Activated T-cell treated with anti-CD3 and anti-CD28 coated beads, Interleukin-2, amount 50 U/mL, for 72 hours (primary cell): ENCODE measurements at places on chromosomes 16 and 17. TPM values are rescaled to one million over a fixed set of nuclear protein-coding genes. Genes with fewer than 3 reads are reported as not detected.

Gene LRRC36
- total RNA-seq = 3.1 TPM

Gene APOBR
- total RNA-seq = 3.2 TPM

Gene C16orf96
- 0.55 TPM for total RNA-seq

Gene ABCC11
- 0.17 TPM for total RNA-seq

Gene SSH2
- total RNA-seq = 41.4 TPM

DNA sequence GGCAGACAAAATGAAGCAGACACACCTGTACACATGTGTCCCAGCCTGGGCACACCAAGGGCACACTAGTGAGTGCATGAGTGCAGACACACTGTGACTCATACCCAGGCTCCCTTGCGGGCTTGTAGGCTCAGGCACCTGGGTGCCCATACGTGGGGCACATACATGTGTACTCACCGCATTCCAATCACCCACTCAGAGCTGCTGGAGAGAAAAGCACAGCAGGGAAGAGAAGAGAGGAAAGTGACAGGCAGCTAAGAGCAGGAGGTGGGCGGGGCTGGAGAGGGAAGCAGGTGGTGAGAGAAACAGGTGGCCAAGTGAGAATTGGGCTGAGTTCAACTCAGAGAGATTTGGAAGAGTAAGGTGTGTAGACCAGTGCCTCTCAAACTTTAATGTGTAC lies 54.0 kb downstream of the TMEM132E start:
- H3K27ac ChIP-seq = no peak overlapping the region
- no peak overlapping the region for H3K4me3 ChIP-seq
- no peak for DNase-seq
- H3K36me3 ChIP-seq = no peaks in the 10 kb centered on the region
- no peaks in the 10 kb centered on the region for H3K4me1 ChIP-seq

DNA sequence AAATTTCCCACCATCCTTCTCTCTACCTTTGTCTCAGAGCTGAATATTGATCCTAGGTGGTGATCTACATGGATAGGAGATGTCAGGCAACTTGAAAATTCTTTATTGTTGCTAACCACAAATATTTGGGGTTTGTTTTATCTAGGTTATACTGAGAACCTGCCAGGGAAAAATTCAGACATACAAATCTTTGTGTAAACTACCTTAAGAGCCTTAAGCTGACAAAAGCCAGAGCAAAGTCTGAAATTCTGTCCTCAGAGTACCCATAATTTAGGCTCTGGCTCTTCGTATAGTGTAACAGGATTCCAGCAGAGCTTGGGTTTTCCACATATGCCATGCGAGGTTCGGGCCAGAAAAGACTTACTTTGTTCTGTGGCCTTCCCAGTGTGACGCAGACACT lies 406.7 kb upstream of the MAF start:
- H3K36me3 ChIP-seq = no peaks in the 10 kb centered on the region
- no peaks in the 10 kb centered on the region for H3K27me3 ChIP-seq
- H3K27ac ChIP-seq = no peak overlapping the region
- H3K4me1 ChIP-seq = no peaks in the 10 kb centered on the region
- H3K4me3 ChIP-seq = no peak overlapping the region
- no peak for DNase-seq

GRCh38 chr16:77236063-77236511 lies 36.9 kb downstream of the SYCE1L start:
- no peak overlapping the region for H3K27ac ChIP-seq
- DNase-seq = peak; percentile 87
- peaks cover 33% of the 10 kb centered on the region for H3K27me3 ChIP-seq
- peaks cover 6% of the 10 kb centered on the region for H3K4me1 ChIP-seq

DNA sequence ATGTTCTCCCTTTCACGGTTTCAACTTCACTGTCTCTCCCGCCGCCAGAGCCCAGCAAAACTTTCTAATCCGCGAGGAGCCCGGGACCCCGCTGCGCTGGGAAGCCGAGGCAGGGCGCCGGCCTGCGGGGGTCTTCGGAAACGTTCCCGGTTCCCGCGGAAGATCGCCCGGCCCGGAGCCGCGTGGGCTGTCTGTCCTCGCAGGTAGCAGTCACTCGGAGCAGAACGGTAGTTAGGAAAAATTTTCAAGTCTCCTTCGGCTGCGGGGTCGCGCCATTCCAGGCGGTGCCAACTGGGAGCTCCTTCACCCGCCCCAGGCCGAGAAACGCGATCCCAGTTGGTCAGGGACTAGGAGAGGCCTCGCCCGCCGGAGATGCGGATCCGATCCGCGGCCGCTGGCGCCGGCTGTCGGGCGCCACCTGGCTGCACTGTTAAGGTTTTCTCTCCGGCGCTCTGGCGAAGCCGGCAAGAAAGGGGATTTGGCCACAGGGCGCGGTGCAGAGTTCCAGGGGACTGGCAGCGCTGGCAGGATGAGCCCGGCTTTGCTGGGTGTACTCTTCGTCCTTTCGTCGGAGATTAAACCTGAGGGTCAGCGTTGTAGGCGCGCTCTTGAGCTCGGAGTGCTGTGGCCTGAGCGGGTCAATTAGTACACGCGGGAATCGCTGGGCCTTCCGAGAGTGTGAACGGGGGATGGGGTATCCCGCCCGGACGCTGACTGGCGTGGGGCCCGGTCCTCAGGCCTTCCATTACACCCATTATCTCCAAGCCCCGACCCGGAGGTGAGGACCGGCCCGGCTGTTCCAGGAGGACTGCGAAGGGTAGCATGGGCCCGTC lies 135.4 kb downstream of the KCNJ12 start:
- H3K4me1 ChIP-seq = peaks cover 16% of the 10 kb centered on the region
- peak; percentile 65 for DNase-seq
- peak overlapping the region; percentile 88 for H3K4me3 ChIP-seq

GRCh38 chr16:27777527-27777926 lies 227.6 kb downstream of the KATNIP start:
- DNase-seq = no peak
- H3K36me3 ChIP-seq = no peaks in the 10 kb centered on the region
- H3K27ac ChIP-seq = no peak overlapping the region
- H3K27me3 ChIP-seq = no peaks in the 10 kb centered on the region

DNA sequence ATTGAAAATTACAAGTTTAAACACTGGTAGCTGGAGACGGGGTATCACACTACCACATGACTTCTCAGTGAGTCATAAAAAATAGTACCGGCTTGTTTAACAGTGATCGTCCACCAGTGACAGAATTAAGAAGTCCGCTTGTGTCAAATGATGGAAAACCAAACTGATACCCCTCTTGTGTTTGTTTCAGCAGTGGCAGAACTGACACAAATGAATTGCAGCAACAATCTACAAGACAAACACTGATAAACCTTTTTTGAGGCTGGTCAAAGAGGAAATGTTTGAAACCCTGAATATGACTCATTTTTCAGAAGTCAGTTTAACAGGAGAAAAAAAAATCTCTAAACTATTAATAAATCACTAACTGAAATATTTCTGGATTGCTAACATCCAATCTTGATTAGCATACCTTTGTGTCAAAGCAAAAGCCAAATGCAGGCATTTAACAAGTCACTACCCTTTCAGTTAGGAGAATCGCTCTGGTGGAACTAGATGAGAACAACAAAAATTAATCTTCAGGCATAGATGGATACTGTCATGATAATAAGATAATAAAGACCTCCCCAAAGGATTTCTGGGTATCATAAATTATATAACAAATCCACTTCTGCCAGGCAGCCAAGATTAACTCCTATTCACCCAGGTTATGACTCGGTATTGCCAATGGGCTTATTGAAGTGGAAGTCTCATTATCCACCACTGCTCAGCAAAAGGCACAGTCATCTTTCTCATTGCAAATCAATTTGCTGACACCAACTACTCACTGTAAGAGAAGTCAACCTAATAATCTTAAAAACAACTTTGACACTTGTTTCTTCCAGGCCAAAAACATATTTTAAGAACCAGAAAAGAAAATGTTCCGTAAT lies 20.8 kb downstream of the DCUN1D3 start:
- H3K4me1 ChIP-seq = peaks cover 56% of the 10 kb centered on the region
- H3K36me3 ChIP-seq = peaks cover 2% of the 10 kb centered on the region
- H3K27ac ChIP-seq = peak overlapping the region; percentile 81
- peak overlapping the region; percentile 32 for H3K4me3 ChIP-seq
- no peaks in the 10 kb centered on the region for H3K27me3 ChIP-seq

DNA sequence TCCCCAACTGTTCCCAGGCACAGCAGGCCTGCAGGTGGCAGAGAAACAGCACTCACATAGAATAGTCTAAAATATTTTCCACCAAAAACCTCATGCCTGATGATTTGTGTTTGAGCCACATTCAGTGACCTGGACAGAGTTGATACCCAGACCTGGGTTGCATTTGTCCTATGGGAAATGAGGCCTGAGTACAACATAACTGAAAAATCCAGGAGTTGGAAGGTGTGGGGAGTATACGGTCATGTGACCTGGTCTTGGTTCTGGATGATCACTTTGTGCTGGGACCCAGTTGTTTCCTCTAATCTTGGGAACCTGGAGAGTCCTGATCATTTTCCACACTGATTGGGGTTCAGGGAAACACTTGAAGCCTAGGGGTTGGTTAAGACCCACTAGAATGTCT lies 200.3 kb upstream of the MPHOSPH6 start:
- DNase-seq = no peak
- H3K27me3 ChIP-seq = no peaks in the 10 kb centered on the region
- H3K27ac ChIP-seq = no peak overlapping the region

GRCh38 chr17:46038937-46039336 lies 39.9 kb downstream of the STH start:
- H3K4me1 ChIP-seq = peaks cover 11% of the 10 kb centered on the region
- H3K36me3 ChIP-seq = peaks cover 30% of the 10 kb centered on the region
- H3K4me3 ChIP-seq = no peak overlapping the region
- no peak overlapping the region for H3K27ac ChIP-seq

GRCh38 chr17:4903051-4903818 lies at the start of gene CHRNE:
TSS of gene CHRNE (minus strand) at chr17:4903098. CDS start at chr17:4903063, 35 bp downstream.
- H3K4me3 ChIP-seq = peak within 1 kb of the TSS; percentile 79
- no peaks in the 10 kb centered on the region for H3K36me3 ChIP-seq
- peak; percentile 84 for DNase-seq
- peak within 1 kb of the TSS; percentile 75 for H3K27ac ChIP-seq

DNA sequence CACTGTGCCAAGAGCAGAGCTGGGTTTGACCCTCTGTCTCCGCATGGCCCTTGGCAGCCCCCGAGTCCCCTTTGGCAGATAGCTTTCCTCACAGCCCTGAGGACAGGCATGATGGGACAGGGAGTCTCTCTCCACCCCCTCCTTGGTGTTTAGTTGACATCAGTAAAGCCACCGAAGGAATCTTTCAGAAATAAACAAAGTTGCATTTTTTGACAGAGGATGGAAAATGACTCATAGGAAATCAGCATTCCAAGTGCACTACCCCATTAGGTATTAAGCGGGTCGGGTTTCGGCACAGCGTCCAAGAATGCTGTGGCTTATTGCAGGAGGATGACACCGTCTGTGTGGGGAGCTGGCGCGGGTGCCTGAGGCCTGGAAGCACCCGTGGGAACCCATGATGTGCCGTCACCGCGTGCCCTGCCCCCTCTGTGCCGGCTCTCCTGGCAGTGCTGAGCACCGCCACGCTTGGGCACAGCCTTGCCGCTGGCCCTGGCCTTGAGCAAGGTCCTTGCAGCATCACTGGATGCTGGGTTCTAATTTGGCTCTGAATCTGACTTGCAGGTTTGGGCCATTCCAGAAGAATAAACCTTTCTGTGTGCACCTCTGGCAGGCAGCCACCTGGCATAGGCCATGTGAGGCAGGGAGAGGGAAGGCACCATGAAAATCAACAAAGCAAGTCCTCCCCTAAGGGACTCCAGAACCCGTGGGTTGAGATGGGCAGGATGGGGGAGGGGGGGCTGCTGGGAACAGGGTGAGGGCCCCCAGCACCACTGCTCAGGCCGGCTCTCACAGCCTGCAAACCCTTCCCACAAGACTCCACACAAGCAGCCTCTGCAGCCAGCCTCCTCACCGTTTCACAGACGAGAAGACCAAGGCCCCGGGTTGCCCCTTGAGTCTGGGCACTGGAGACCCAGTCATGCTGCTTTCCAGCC lies 50.5 kb upstream of the ZNF469 start:
- H3K27ac ChIP-seq = no peak overlapping the region
- H3K4me1 ChIP-seq = peaks cover 8% of the 10 kb centered on the region
- no peaks in the 10 kb centered on the region for H3K27me3 ChIP-seq
- no peak for DNase-seq
- H3K4me3 ChIP-seq = no peak overlapping the region

DNA sequence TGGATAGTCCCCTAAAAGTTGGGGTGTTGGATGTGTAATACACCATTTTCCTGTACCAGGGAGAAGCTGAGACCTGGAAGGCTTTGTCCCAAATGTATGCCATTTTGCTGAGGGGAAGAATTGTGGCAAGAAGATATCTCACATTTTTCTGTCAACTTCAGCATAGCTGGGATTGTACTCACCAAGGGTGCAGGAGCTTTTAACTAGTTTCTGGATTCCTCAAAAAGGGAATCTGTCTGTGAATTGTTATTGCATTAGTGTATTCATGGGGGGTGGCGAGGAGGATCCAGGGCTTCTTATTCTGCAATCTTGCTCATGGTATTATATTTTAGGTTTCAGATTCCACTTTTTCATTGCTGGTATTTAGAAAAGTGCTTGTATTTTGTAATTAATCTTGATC lies 208.2 kb upstream of the MYOCD start:
- no peak overlapping the region for H3K27ac ChIP-seq
- H3K4me1 ChIP-seq = no peaks in the 10 kb centered on the region
- no peak for DNase-seq

- peaks cover 8% of the 10 kb centered on the region for H3K27me3 ChIP-seq
- no peak overlapping the region for H3K4me3 ChIP-seq
- peak; percentile 86 for DNase-seq
- peaks cover 12% of the 10 kb centered on the region for H3K4me1 ChIP-seq
Measured at GRCh38 chr16:85819245-85819644, 19.8 kb downstream of the COX4I1 start.

DNA sequence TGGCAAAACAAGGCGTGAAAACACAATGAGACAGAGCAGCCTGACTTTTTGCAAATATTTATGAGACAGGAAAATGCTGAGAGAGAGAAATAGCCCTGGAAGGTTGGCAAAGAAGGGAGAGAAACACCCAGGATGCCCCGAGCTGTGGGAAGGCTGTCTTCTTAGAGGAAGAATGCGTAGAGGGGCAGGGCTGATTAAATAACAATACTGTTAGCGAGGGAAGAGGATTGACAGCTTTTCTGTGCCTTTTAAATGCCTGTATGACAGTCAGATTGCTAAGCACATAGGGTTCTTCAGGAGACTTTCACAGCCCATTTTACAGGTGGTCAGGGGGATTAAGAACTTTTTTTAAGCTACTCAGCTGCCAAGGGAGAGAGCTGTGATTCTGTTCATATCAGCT lies 219.2 kb downstream of the SHISA9 start:
- no peak overlapping the region for H3K4me3 ChIP-seq
- no peak for DNase-seq
- peaks cover 8% of the 10 kb centered on the region for H3K27me3 ChIP-seq
- H3K36me3 ChIP-seq = no peaks in the 10 kb centered on the region

GRCh38 chr17:17180141-17180603 lies 26.0 kb downstream of the PLD6 start:
- peaks cover 95% of the 10 kb centered on the region for H3K4me1 ChIP-seq
- no peaks in the 10 kb centered on the region for H3K27me3 ChIP-seq
